NCI-H446 treated with DMSO at 0.1 percent for 48 hours (cell line): ENCODE measurements at places on chromosomes 1 and 21.

DNA sequence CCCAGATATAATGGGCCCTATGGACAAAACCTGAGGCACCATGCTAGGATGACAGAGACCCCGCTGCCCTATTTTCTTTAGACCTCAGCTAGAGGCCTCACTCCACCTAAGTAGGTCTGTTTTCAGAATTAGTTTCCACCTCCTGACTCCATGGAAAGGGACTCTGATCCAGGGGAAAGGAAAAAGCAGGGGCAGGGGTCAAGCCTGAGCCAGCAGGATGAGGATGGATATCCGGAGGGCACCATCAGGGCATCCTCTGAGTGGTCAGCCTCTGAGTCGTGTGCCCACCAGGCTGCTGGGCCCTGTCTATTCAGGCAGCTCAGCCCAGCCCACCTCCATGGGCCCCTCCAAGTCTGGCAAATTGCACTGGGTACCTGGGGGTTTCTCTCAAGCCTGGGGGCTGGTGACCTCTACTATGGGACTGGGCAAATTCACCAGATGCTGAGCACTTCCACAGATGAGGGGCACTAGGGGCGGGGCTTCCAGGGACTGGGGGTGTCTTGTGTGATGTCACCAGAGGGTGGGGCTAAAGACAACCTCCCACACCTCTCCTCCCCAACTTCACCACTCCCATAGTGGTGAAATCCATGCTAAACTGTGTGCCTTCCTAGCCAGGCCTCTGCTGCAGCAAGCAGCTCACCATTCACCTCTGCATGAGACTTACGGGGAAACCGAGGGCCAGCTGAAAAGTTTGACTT, 5.5 kb downstream of the PAQR7 start:
- no peak for DNase-seq

- no peak for DNase-seq
Observed at GRCh38 chr1:9078015-9078751, 8.7 kb upstream of the SLC2A5 start.

DNA sequence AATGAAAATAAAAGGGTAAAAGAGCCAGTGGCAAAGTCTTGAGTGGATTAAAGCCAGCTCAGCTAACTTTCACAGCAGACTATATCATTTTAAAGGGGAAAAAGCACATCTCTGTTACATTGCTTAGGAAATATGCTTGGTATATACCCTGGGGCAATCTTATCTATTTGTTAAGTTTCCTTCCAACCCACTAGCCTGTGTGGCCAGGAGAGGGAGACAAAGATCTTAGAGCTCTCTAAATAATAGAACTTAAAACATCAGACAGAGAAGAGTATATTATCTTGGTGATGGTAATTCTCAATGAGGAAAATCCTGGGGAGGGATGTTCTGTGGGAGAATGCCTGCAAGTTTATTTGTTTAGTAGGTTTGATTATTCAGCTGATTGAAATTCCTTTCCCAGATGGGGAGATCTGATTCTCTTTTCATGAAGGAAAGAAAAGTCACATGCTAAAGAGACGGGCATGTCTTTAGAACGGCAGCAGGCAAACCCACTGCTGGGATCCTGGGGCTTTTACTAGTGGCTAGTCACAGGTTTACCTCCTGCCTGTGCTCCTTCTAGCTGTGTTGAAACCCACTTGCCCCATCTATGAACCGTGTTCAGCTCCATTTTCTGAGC, 3.6 kb downstream of the KCNE2 start:
- DNase-seq: peak; percentile 39

DNA sequence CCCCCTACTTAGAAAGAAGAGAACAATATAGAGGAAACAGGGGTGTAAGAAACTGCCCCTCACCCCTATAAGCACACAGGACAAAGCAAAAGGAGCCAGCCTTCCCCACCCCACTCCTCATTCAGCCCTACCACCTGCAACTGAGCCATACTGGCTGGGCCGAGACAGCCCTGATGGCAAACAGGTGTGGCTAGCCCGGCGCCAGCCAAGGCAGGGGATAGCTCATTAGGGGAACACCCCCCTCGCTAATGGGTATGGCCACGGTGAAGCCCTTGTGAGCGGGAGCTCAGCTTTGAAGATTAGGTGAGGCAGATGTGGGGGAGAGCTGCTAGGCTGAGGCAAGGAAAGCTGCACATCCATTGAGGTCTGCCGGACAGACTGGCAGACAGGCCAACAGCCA, 65.5 kb downstream of the ERI3 start:
- DNase-seq: no peak

GRCh38 chr1:91570120-91570448, 69.4 kb downstream of the CDC7 start:
- DNase-seq: no peak

GRCh38 chr21:28751176-28751575, 241.5 kb downstream of the LTN1 start:
- DNase-seq: no peak

DNA sequence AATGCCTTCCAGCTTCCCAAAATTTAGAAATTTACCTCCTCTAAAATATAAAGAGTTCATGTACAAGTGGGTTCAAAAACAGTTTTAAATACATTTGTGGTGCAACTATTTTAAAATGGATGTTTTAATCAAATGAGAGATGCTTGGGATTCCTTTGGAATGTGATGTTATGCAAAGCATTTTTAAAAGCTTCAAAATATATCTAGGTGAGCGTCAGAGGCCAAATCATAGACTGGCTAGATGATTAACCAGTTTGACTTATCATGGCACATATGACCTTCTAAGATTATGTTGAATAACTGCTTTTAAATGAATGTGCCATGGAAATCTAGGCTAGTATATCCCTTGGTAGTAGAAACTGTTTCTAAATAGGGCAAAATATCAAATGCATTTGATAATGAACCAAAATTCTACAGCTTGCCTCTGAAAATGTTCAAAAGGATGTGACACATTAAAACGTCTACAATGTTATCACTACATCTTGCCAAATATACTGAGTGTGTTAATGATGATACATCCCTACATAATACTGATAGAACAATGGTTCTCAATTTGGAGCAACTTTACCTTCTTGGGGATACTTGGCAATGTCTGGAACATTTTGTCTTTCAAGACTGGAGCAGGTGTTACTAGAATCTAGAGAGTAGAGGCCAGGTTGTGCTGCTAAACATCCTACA, 650.9 kb upstream of the ADGRL2 start:
- DNase-seq: no peak

DNA sequence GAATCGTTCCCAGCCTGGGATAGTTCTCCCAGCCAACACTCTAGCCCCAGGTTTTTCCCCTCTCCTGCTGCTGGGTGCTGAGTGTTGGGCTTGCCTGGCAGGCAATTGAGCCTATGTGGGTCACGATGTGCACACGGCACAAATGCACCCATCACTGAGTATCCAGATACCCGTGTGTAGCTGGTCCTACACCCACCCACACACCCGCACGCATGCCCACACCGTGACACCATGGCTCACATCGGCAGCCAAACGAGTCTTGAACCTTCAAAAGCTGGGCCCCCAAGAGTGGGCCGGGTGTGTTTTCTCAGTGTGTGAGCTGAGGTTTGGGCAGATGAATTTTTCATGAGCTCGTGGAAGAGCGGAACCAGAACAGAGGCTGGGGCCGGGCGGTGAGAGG, 188.5 kb downstream of the GRIK3 start:
- DNase-seq: no peak

GRCh38 chr1:24340770-24341169, 21.6 kb downstream of the GRHL3 start:
- no peak for DNase-seq

DNA sequence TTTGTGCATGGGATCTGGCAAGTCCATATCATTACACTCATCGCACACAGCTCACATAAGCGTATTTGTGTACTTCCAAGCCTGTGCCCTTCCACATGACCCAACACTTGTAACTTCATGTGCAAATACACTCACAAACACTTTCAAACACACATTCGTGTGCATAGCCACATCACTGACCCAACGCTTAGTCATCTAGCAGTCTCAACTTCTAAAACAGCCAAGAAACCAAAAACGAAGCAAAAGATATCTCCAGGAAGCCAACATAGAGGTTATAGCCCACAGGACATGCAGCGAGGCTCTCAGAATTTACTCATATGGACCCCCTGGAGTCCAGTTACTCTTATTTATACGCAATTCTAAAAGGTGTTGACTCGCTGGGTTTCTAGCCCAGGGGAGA, 10.9 kb upstream of the GOLT1A start:
- no peak for DNase-seq

GRCh38 chr1:112508278-112509004, at the start of gene WNT2B:
Gene WNT2B, plus strand, starts transcription at chr1:112508965. Its CDS starts 298 bp downstream, at chr1:112509263.
- DNase-seq: no peak

DNA sequence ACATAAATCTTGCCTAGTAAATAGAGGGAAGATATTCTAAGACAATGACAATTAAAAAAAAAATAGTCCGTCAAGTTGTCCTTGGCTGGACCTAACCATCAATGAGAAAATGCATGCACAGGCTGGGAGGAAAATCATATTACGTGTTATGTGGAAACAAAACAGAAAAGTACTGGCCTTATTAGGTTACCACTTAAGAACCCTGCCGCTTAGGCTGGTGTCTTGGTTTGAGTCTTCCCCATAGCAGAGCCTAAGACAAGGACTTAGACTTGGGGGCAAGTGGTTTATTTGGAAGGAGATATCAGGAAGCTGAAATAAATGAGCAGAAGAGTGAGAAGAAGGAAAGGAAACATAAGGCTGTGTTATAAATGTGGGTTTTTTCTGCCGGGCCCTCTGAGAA, 186.4 kb downstream of the MRPL39 start:
- DNase-seq: no peak

DNA sequence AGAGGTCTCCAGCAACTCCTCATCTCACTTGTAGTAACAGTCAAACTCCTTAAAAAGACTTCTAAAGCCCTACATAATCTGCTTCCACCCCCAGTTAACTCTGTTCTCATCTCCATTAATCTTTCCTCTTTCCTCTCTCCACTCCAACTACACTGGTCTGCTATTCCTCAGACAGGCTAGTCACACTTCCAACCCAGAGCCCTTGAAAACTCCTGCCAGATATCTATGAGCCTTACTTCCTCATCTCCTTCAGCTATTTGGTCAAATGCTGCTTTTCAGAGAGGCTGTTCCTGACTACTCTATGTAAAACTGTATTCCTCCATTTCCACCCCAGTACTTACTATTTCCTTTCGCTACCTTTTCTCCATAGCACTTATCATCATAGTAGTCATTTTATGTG, 24.4 kb downstream of the PCP4L1 start:
- DNase-seq: no peak

- no peak for DNase-seq
Observed at GRCh38 chr1:162361349-162361748, 15.3 kb downstream of the SPATA46 start.

GRCh38 chr1:56934430-56935060, 31.3 kb downstream of the C8B start:
- no peak for DNase-seq

DNA sequence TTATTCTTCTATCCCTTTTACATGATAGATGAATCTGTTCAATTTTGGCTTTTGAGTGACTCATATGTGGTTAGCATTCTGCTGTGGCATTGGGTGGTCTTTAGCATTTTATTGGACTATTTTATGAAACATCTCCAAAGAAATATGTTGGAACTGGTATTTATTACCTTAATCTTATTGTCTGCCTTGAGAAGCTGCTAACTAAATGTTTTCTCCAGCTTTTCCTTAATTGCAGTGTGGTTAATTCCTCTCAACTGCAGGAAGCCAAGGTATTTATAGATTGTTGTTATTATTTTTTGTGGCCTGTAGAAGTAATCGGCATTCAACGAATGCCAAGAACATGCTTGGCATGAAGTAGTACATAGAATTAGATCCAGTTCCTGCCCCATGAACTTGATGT, 64.1 kb downstream of the NOS1AP start:
- DNase-seq: peak; percentile 1
